ENCODE measurements at places on chromosomes 11 and 22.

DNA sequence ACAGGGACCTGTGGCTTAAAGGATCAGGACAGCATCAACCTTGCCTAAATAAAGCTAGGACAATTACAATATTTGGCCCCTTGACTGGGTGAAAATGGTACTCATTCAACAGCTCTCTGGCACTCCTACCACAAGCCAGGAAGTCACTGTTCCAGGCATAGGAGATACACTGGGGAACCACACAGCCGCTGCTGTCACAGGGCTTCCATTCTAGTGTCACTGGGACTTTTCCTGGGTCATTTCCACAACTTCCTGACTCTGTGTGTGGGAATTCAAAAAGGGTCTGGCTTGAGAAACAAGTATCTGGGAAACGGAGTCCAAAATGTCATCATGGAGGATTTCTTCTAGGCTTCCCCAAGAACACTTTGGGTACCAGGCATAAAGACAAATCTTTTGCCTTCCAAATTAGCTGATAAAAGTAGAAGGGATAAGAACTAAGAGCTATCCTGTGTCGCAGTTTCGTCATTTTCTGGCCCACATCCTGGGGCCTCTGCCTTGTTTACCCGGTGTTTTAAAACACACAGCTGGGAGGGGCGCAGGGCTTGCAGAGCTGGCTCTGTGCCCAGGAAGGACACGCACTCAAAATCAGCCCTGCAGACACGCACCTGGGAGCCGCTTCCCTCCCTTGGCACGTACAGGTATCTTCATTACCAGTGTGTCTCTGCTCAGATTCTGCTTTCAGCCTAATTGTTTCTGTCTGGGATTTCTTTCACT is 38.0 kb downstream of the TMEM45B start:
- peak; percentile 50 for DNase-seq

- peak; percentile 71 for DNase-seq
Observed at GRCh38 chr11:69744435-69744834, 30.7 kb downstream of the FGF4 start.

DNA sequence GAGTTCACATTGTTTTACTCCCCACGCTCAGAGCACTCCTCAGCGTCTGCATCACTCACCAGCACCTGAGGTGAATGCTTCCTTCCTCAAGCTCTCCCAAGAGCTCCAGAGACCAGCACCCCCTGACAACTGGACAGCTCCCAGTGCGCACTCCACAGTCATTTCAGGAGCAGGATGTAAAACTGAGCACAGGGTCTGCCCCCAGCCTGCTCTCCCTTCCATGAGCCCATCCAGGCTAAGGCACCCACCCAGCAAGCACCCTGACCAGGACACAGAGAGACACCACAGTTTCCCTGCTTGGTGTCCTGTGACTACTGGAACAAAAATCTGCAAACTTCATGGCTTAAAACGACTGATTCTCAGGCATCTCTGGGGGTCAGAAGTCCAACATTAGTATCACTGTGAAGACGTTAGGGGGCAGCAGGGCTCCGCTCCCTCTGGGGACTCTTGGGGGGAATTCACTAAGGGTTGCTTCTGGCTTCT is 3.3 kb downstream of the SCGB1D2 start:
- peak; percentile 53 for DNase-seq

GRCh38 chr11:92083123-92083522 is 141.5 kb upstream of the FAT3 start:
- DNase-seq, result no peak

DNA sequence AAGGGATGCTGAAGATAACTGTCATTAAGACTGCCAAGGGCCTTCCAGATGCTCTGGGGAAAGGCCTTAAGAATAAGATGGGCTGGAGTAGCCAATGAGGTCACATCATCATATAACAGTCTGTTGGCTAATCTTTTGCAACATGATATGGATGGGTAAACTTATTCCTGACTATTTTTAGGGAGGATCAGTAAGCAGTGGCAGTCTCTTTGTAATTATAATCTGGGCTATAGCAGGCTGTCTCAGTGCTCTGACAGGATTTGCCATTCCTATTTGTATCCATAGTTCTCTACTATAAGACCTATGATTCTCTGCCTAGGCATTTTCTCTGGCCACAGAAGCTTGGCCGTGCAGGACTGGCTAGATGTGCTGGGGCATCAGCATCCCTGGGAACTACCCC is 16.1 kb upstream of the CALCB start:
- DNase-seq, result no peak

GRCh38 chr22:30426388-30427353 is 1.1 kb downstream of the MTFP1 start:
- DNase-seq, result peak; percentile 71
